ENCODE measurements at places on chromosomes 12 and 14.
A peak's percentile ranks its signal among the peaks of the same experiment; 100 is the strongest.

GRCh38 chr14:43410631-43411030 is 1096.5 kb downstream of the FSCB start:
- no peak for DNase-seq

GRCh38 chr14:33452995-33453394 is 497.9 kb downstream of the EGLN3 start:
- DNase-seq, result no peak

DNA sequence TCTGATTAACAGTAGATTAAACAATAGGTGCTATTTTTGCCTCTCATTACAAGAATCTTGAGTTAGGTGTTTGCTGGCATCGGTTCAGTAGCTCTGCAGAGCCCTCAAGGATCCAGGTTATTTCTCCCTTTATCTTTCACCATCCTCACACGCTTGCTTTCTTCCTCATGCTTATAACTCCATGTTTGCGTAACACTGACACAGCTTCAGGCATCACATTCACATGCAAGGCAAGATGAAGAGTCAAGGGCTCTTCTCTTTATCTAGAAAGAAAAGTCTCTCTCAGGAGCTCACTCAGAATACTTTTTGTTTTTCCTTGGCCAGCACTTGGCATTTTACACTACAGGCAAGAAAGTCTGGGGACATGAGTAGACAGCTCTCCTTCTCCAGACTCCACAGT is 24.2 kb upstream of the PTHLH start:
- no peak for DNase-seq

DNA sequence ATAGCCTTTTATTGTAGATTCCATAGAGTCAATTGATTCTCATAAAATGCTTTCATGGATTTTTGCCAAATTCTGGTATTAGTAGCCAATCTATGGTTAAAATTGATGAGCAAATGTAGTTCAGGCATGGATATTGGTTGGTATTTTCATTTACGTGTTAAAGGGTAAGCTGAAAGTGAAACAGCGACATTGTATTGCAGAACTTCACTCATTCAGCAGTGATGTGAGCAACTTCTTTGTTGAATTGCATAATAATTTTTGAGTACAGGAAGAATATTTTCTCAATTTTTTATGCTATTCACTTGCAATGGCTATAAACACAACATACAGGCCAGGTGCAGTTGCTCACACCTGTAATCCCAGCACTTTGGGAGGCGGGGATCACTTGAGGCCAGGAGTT is 24.2 kb upstream of the FAM222A start:
- DNase-seq, result no peak

DNA sequence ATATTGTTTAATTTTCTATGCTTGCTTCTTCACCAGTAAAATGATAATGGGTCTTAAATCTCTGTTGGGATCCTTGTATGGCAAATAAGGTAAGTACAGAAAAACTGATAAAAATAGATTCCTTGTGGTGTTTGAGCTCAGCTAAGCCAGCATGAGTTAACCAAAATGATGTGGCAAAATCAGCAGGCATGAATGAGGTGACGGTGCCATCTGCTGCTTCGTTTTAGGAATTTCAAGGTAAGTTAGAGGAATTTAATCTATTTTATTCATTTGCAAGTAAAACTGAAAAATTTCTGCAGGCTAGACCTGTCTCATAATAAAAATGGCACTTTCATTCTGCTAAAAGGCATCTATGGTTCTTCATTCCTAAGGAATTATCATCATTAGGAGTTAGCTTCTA is 10.0 kb upstream of the CLEC7A start:
- peak; percentile 40 for DNase-seq

DNA sequence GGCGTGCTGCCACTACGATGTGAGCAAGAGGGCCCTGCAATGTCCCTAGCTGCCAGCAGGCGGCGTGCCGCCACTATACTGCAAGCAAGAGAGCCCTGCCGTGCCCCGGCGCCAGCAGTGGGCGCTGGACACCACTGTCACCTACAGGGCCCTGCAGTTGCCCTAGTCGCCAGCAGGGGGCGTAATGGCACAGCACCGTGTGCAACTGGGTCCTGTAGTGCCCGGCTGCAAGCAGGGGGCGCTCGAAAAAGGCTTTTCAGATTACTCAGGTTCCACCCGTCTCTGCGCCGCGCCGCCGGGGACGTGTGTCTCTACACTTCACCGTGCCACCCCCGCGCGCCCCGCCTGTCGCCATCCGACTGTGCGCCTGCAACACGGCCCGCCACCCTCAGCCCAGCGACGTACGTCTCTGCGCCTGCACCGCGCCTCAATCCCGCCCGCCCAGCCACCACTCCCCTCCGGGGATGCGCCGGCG is 1356.9 kb downstream of the TMEM121 start:
- DNase-seq, result no peak

DNA sequence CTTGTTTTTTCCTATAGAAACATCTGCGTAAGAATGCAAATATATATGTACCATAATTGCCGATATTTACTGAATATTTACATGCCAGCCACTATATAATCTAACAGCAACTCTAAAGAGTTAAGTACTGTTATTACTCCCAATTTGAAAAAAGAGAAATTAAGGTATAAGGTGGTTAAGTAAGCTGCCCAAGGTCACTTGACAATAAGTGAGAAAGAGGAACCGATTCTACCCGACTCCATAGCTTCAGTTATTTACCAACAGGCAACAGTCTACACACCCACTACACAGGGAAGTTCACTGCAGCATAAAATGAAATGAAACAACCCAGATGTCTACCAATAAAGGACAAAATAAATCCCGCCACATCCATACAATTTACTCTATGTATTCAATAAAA is 1.1 kb downstream of the MIS18BP1 start:
- DNase-seq, result no peak

GRCh38 chr12:132366341-132366861 is 37.0 kb upstream of the GALNT9 start:
- DNase-seq, result peak; percentile 82

All from left kidney (tissue), 8 donors.